ENCODE measurements at places on chromosomes 16 and 17.

- no peak for DNase-seq
Measured at GRCh38 chr17:63833026-63833740, 5.7 kb upstream of the FTSJ3 start.

- DNase-seq: no peak
Measured at GRCh38 chr16:628321-629061, 2.3 kb upstream of the WFIKKN1 start.

- peak; percentile 64 for DNase-seq
Measured at GRCh38 chr16:1770328-1771187, 785 bp downstream of the NME3 start.

- no peak for DNase-seq
Measured at GRCh38 chr16:30954993-30955392, 2.6 kb upstream of the SETD1A start.

DNA sequence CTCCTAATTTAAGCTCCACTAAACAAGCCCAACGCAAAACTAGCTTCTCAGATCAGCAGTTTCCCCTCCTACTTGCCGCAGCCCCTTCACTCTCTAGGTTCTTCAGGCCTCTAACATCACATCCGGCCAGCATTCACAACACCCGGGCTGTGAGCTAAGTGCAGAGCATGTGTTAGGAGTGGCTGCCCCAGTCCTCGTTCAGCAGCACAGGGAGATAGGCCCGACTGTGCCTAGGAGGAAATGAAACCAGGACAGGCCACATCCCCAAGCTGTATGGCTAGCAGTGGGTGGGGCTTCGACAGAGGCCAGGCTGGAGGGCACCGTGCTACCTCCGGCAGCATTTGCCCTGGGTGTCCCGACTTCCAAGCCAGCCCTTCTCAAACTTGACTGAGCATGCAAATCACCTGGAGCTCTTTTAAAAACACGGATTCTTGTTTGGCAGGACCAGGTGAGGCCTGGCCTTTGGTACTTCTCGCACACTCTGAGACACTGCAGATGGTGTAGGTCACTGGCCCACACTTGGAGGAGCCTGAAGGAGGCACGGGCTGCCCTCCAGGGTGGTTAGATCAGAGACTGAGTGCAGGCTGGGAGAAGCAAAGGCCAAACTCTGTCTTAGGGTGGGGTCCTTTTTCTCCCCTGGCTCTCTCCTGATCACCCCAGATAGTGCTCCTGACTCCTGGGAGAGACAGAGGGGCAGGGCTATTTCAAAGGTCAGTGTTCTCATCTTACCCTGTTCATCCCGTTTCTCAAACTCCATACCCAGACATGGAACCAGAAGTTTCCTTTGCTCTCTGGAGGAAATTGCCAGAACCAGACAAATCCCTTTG lies 202.0 kb downstream of the C16orf78 start:
- peak; percentile 56 for DNase-seq

DNA sequence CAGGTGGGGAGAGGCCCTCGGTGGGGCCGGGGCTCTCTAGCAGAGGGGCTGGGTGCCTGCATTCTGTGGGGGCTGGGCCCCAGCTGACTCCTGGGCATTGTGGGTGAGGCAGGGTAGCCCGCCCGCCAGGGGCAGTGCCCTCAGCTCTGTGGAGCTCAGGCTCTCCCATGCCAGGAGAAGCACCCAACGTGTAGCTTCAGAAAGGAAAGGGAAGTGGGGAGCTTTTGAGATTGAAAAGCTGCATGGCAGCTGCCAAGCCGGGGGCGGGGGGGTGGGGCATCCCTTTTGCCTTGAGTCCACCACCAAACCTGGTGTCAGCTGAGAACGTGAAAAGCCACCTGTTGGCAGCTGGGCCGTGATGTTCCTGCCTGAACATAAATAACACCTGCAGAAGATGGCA lies 192.1 kb upstream of the CIBAR2 start:
- DNase-seq: no peak

- DNase-seq: no peak
Measured at GRCh38 chr17:81976332-81977210, 858 bp upstream of the ASPSCR1 start.

DNA sequence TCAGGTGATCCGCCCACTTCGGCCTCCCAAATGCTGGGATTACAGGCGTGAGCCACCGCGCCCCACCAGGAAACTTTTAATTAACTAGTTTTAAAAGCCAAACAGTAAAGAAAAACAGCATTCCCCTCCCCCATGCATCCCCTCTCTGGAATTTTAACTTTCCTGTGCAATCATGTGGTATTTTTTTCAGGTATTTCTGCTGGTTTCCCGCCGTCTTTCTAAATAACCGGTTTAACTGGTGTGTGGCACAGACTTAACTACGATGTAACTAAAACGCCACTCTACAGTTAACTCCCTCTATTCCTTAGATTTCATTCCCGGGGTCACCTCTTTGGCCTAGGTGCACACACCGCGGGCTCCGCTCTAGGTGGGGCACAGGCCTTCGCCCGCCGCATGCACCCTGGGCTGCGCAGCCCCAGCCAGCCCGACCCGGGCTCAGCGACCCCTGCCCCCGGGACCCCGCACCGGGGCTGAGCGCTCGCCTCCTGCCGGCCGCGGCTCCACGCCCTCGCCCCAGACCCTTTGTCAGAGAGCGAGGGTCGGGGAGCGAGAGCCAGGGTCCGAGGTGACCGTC lies 15.1 kb upstream of the UTP6 start:
- DNase-seq: no peak

DNA sequence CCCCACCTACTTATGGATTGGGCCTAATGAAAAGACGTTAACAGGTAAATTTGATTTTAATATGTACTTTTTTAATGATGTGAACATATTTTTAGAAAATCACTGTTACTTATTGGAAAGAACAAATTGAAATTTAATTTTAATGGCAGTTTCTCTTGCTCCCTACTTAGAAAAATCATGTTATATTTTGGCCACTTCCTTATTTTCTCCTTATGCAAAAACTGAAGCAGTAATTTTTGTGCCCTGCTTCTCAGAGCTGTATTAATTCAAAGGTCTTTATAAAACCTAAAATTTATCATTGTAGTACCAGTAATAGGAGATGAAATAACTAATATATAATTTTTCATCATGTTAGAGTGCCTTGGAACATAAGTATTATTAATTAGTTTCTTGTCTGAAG lies 2.8 kb downstream of the ZPBP2 start:
- no peak for DNase-seq

GRCh38 chr17:8063761-8064534 lies 23.6 kb downstream of the ALOX12B start:
- no peak for DNase-seq

GRCh38 chr17:80929449-80929848 lies 62.2 kb upstream of the CHMP6 start:
- no peak for DNase-seq

- DNase-seq: no peak
Measured at GRCh38 chr17:82804442-82805191, 35.2 kb downstream of the ZNF750 start.

- no peak for DNase-seq
Measured at GRCh38 chr16:11716336-11716735, 26.3 kb downstream of the TXNDC11 start.

DNA sequence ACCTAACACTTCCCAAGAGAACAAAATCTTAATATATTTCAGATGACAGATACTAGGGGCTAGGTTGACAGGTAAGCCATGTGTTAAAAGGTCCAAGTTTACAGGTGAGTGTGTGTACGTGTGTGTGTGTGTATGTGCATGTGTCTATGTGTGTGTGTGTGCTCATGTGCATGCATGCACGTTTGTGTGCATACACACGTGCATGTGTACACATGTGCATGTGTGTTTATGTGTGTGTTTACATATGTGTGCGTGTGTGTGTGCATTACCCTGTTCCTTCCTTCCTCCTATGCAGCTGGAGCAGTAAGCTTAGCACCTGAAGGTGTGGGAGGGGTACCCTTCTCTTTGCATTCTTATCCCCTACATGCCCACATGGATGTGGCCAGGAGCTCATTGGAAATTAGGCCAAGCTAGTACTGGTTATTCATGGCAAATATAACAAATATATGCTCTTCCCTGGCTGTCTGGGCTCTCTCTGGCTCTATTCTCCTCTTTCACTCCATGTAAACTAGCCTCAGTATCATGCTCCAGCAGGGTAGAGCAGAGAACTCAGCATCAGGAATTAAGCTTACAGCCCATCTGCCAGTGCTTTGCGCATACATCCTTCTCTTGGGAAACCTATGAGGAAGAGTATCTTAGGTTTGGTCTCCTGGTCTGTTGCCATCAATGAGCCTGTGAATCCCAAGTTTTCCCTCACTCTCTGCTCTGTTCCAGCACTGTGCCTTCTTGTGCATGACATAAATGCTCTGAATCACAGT lies 258.0 kb upstream of the MYOCD start:
- no peak for DNase-seq

DNA sequence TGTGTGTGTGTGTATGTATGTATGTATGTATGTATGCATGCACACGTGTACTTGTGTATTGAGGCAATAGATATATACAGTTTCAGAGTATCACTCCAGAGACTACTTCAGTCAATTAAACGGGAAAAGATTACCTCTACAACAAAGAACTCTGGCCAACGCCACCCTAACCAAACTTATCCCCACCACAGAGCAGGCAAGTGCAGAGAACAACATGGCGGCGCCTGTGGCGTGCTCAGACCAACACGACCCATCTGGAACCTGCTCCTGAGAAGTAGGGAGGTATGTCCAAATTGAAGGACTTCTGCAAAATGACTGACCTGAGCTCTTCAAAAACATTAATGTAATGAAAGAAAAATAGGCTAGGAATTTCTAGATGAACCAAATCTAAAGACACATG lies 12.4 kb downstream of the USP22 start:
- DNase-seq: no peak

- DNase-seq: peak; percentile 43
Measured at GRCh38 chr17:64146418-64147109, 16.6 kb upstream of the ERN1 start.

GRCh38 chr16:75074920-75075687 lies 41.5 kb downstream of the LDHD start:
- DNase-seq: peak; percentile 92

DNA sequence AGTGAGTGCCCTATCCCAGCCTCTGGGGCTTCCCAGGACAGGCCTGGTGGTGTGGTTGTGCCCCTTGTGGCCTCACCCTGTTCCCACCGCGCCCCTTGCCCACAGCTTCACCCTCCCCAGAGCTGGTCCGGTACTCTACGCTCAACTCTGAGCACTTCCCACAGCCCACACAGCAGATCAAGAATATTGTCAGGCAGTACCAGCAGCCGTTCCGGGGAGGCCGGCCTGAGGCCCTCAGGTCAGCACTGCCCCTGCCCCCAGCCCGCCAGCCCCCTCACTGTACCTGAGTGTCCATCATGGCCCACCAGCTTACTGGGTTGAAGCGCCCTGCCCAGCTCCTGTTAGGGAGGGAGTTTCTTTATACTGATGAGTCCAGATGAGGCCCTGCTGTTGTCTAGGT lies 32.3 kb upstream of the ALKBH5 start:
- no peak for DNase-seq

All from CD4-positive, alpha-beta T cell treated with Interferon alpha-2 for 1 hour (primary cell).